T-helper 9 cell (primary cell): ENCODE measurements at places on chromosomes 7 and 10.

DNA sequence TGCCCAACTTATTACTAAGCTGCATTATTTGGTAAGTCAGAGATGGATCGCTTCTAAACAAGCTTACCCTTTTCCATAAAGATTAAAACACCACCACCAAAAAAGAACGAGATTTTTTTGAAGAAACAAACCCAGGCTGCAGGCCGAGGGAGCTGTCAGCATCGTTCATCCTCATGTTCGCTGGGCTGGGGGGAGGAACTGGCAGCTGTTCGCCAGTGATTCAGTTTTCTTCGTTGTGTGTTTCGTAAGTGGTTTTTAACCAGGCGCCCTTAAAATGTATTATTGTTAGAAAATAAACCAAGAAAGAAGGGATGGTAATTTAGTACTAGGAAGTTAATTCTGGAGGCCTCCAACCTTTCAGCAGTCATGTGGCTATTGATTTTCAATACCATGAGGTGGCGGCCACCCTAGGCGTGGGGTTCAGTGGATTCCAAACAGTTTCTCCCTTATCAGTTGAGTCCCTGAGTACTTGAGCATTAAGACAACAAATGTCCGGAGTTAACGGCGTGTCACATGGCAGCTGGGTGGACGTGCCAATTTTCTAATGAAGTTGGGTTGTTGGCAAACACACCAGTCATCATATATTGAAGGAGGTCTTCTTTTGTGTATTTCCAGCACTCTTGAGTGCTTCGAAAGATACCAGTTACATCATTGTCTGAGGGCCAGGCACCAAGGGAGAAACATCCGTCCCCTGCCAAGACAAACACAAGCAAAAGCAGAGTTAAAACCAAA, 173.2 kb downstream of the EBF3 start:
- no peak for DNase-seq

DNA sequence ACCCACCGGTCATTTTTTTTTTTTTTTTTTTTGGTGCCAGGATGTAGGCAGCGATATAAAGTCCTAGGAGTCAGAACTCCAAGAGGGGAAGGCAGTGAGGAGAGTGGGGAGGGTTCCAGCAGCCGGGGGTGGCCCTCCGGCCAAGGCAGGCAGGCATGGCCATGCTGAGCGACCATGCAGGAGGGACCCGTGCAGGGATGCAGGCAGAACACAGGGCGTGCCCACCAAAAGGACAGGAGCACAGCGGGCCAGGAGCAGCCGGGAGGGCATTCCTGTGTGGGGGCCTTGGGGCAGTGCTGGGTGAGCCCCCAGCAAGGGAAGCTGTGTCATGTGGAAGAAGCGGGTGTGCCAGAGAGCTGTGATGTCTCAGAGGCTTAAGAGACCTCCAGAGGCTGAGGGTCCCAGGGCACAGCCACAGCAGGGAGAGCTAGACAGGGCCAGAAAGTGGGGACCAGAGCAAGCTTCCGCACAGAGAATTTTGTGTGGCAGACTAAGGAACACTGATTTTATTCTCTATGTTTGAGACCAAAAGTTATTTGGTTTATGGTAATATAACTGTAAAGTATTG, 5.7 kb downstream of the ZFAND2A start:
- no peak for DNase-seq

DNA sequence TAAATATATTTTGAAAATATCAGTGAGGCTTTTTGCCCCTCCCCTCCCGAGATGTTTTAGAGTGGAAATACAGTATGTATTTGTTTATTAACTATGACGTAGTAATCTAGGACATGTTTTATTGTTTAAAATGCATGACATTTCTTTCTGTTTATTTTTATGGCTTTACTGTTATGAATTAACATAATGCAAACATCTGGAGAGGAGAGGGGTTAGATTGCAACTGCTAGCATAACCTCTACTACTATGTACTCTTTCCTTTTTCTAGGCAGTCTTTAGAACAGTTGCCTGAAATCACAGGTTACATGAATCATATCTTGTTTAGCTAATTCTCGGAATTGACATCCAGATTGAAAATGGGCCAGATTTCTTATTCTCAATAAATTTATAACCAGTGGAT, 7.4 kb downstream of the BTAF1 start:
- no peak for DNase-seq

GRCh38 chr10:24777196-24777595, 53.5 kb upstream of the ARHGAP21 start:
- DNase-seq, result no peak

DNA sequence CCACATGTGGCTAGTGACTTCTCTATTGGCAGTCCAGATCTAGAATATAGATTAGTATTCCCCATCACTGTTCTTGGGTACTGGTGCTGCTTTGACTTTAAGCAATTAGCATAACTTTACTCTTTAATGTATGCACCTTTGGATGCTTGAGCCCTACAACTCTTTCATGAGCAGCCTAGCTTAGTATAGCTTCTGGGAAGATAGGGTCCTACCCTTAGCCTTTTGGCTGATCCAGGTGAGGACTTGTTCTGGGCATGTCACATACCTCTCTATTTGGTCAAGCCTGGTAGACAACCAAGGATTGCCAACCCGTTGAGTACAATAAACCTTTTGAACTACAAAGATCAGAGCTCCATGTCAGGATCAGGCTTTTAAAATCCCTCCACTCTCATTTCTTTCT, 17.7 kb downstream of the PCGF5 start:
- DNase-seq, result no peak

GRCh38 chr10:70317272-70317942, 33.6 kb upstream of the NPFFR1 start:
- no peak for DNase-seq

DNA sequence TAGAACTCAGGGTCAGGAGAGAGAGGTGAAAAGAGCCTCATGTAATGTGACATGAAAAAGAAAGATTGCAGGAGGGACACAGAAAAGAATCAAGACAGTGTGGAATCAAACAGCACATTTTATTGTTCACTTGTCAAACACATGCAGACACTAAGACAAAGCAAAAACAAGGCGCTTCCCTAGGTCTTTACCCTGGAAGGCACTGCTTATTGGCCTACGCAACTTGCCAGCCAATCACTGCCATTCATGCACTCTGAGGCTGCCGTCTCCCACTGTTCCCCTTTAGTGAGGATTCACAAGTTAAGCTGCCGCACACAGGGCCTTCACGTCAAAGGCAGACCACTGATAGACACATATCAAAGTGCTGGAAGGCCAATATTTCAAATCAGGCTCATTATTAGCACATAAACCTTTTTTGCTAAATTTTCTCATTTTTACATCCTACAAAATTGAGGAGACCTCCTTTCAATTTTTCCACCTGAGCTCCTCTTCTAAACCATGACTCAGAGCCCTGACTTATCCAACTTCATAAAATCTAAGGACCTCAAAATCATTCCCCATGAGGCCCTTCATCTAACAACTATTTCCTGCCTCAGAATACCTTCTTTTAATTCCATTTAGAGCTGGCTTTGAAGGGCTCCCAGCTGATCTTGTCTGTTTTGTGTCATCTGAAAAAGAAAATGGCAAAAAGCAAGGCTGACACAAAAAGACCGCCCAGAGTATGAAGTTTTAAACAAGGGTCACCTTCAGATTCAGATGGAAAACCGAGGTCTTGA, 149.4 kb downstream of the CHCHD3 start:
- DNase-seq, result no peak

- DNase-seq, result no peak
Measured at GRCh38 chr7:49400891-49401550, 372.4 kb upstream of the VWC2 start.

- DNase-seq, result no peak
Measured at GRCh38 chr7:42272793-42273665, 36.0 kb upstream of the GLI3 start.

DNA sequence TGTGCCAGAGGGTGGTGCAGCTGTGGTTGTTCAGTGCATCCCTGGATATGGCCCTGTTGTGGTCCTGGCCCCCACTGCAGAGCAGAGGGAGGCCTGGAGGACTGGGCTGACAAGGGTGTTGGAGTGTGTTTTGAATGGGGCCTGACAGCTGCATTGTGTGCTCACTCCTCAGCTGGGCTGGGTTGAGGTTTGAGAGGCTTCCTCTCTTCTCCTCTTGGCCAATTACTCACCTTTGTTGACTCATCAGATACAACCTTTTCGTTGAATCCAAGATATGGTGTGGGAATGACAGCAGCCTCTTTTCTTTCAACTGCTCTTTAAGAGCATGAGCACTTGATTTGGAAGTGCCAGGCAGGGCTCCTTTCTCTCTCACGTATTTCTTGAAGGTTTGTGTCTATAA, 228.5 kb upstream of the COBL start:
- no peak for DNase-seq

DNA sequence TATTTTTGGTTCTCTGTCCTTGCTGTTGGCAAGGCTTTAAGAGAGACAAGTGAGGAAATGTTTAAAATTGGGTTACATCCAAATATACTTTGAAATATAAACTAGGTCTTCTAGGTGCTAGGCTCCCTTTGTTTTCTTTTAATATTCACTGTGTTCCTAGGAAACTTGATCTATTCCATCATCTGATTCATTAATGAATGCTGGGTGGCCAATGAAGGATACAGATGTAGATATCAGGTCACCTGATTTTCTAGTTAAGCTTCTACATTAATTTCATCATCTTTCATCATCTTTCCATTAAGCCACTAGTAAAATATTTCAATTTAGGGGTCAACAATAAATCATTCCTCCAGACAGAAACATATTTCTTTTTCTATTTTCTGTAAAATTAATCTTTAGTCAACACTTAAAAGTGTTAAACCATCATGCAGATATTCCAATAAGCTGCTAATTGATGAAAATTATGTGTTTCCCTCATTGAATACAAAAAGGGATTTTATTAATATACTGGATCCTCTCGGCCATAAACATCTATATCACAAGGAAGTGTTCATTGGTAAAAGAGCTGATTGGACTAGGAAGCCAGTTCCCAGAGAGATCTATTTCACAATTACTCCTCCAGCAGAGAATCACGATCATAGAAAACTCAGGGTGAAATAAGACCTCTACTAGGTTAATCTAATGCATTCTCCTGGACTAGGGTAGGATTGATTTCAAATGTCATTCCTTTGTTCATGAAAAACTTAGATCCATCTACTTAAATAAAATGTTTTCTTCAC, 14.7 kb downstream of the HGF start:
- DNase-seq, result no peak

- no peak for DNase-seq
Measured at GRCh38 chr7:1538544-1539180, 8.2 kb downstream of the MAFK start.

DNA sequence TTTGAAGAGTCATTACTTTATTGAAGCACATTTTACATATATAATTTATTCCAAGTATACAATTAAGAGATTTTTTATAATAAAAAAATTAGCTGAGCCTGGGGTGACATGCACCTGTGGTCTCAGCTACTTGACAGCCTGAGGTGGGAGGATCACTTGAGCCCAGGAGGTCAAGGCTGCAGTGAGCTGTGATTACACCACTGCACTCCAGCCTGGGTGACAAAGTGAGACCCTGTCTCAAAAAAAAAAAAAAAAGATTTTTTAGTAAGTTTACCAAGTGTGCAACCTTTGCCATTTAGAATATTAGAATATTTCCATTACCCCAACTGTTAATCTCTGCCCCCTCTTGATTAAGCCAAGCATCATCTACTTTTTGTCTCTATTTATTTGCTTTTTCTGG, 196.0 kb downstream of the CCSER2 start:
- no peak for DNase-seq

DNA sequence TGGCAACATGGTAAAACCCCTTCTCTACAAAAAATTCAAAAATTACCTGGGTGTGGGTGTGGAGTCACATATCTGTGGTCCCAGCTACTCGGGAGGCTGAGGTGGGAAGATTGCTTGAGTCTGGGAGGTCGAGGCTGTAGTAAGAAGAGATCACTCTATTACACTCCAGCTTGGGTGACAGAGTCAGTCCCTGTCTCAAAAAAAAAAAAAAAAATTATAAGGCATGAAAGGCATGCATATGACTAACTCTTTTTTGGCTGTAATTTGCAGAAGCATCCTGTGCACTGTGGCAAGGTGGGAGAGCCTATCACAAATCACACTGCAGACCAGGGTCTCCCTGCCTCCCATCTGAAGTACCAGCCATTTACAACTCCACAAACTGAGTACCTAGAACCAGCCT, 14.1 kb upstream of the MYPN start:
- DNase-seq, result no peak

GRCh38 chr7:138632826-138633602, 68.1 kb downstream of the SVOPL start:
- no peak for DNase-seq

DNA sequence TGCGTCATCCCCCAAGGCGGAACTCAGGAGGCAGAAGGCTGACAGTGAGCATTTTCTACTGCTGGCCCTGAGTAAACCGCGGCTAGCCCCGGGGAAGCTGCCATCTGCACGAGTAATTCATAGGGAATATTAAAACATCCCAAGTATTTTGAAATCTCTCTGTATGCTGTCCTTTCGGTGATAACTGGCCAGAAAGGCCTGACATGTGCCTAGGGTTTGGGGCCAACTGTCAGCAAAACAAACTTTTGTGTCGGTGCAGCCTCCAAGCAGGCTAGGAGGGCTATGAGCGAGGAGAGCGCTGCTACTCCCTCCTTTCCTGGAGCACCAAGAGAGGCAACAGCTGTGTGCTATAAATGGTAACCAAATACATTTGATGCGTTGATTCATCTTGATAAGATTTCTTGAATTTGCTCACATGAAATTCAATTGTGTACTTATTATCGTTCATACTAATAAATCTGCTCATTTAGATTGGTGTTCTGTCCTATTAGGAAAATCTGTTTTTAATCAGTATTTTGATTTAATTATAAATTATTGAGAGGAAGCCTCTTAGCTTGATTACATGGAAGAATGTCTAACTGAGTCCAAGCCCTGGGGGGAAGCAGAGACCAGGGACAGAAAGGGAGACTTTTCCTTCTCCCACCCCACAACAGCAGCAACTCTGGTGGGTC, 124.4 kb upstream of the NPS start:
- no peak for DNase-seq
